IPS-NIHi11 (cell line): ENCODE measurements at places on chromosomes 2 and 18.

DNA sequence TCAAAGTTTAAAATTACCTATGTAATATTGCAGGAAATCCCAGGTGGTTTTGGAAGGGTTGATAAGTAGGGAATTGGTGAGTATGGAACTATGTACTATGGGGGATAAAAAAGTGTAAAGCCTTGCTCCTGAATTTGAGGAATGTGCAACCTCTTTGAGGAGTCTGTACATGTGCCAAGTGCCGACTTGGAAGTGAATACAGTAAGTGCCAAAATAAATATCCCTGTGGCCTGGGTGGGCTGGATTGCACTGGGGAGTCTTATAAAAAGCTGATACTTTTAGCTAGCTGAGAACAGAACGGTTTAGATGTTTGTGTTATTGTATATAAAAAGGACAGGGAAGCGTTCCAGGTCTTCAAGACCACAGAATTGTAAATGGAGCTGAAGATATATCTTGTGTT lies 317.1 kb upstream of the LRRTM1 start:
- no peak for DNase-seq

DNA sequence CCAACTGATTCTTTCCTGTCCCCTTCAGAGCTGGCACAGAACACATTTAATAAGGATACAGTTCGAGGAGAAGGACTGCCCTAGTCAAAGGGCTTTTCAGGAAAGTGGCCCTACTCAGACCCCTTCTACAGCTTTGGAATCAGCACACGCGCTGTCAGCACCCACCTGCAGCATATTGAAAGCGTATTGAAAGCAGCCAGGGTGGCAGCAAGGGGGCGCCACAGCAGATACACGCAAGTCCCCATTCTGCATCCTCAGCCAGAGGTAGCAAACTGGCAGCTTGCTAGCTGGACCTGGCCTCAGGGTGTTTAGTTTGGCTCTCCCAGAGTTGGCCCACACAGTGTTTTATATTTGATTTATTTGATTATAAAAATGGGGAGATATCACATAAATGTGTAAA lies 101.0 kb upstream of the NT5C1B start:
- peak; percentile 74 for DNase-seq

- no peak for DNase-seq
Observed at GRCh38 chr2:26195040-26195984, 22.4 kb downstream of the GAREM2 start.

- no peak for DNase-seq
Observed at GRCh38 chr2:71389384-71390072, 57.9 kb downstream of the ZNF638 start.

- DNase-seq: peak; percentile 92
Observed at GRCh38 chr2:27735263-27735904, 36.1 kb upstream of the MRPL33 start.

GRCh38 chr2:121185571-121186074 lies 99.4 kb downstream of the TFCP2L1 start:
- DNase-seq: no peak

DNA sequence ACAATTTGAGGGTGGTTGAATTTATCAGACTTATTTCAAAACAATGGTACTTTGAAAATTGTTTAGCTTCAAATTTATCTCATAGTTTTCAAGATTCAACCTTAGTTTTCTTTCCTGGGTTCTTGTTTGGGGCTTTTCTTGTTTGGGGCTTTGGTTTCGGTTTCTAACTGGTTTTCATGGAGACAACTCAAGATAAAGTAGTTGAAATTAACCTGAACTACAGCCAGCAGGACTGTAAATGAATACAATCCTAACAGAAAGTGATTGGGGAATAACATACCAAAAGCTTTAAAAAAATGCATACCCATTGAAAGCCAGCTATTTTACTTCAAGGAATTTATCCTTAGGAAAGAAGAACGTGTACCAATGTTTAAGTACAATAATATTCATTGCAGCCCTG lies 133.5 kb upstream of the SLC14A2 start:
- no peak for DNase-seq

GRCh38 chr18:24786027-24786426 lies 325.6 kb downstream of the HRH4 start:
- no peak for DNase-seq

GRCh38 chr2:10794876-10795275 lies 17.7 kb downstream of the PDIA6 start:
- DNase-seq: no peak

GRCh38 chr2:187842978-187843847 lies 289.0 kb upstream of the TFPI start:
- peak; percentile 53 for DNase-seq

- no peak for DNase-seq
Observed at GRCh38 chr2:81196933-81197628, 892.5 kb upstream of the LRRTM1 start.

- no peak for DNase-seq
Observed at GRCh38 chr2:51693640-51694039, 661.7 kb upstream of the NRXN1 start.

DNA sequence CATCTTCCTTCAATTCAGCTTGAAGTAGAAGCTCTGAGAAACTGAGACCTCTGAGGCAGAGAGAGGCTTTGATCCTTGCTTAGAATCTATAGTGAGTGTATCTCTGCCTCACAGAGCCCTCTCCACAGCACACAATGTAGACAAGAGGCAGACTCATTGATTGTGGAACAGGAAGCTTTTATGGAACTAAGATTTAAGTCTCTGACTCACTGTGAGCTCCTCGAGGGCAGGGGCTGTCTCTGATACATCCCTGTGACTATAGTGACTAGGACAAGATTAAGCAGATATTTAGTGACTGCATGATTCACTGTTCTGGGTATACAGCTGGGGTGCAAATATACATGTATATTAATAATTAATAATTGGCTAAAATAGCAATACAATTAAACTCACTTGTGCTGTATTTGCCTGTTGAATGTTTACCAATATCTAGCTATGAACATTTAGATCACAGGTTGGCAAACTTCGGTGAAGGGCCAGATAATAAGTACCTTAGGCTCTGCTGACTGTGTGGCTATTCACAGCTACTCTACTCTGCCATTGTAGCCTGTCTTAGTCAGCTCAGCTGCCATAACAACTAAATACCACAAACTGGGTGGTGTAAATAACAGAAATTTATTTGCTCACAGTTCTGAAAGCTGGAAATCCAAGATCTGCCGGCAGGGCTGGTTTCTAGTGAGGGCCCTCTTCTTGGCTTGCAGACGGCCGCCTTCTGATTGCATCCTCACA lies 54.4 kb downstream of the ARHGEF4 start:
- no peak for DNase-seq

DNA sequence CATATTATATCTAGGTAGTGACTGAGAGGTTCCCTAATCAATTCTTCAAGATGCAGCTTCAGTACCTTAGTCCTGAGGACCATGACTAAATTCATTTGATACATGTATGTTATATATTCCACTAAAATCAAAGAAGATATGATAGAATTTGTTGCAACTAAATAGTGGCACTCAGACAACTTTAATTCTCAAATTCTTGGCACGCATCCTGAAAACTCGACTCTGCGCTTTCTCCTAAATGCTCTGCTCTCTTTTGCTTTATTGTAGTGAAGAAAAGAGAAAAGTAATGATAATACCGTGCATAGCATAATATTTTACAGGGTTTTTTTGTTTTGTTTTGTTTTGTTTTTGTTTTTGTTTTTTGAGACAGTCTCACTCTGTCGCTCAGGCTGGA lies 475.3 kb downstream of the ARHGAP15 start:
- DNase-seq: no peak

GRCh38 chr2:151156431-151156830 lies 105.2 kb downstream of the RBM43 start:
- DNase-seq: no peak

GRCh38 chr2:23355001-23355400 lies 30.0 kb upstream of the KLHL29 start:
- no peak for DNase-seq

DNA sequence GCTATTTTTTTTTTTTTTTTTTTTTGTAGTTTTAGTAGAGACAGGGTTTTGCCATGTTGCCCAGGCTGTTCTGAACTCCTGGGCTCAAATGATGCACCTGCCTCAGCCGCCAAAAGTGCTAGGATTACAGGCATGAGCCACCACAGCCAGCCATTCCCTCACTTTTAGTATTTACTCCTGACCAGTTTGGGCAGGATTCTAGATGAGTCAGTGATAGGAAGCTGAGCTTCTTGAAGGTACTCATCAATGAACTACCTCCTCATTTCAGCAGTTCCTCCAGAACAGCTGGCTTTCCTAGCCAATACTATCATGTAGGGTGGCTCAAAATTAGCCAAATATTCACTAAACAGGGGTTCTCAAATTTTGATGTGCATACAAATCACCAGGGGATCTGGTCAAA lies 57.2 kb downstream of the CYBRD1 start:
- no peak for DNase-seq

DNA sequence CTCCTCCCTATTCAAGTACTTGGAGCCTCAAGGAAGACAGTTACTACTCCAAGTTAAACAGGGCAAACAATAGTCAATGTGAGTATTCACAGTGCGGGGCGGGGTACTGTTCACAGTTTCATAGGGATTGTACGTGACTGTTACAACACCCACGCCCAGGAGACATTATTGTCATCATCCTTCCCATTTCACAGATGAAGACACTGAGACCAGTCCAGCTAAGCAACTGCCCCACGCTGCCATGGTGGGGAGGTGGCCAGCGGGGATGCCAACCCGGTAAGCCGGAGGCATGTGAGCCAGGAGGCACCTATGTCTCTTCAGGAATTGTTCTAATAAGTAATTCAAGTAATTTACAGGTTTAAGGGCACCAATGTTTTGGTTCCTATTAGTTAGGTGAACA lies 982 bp downstream of the HJURP start:
- DNase-seq: no peak

DNA sequence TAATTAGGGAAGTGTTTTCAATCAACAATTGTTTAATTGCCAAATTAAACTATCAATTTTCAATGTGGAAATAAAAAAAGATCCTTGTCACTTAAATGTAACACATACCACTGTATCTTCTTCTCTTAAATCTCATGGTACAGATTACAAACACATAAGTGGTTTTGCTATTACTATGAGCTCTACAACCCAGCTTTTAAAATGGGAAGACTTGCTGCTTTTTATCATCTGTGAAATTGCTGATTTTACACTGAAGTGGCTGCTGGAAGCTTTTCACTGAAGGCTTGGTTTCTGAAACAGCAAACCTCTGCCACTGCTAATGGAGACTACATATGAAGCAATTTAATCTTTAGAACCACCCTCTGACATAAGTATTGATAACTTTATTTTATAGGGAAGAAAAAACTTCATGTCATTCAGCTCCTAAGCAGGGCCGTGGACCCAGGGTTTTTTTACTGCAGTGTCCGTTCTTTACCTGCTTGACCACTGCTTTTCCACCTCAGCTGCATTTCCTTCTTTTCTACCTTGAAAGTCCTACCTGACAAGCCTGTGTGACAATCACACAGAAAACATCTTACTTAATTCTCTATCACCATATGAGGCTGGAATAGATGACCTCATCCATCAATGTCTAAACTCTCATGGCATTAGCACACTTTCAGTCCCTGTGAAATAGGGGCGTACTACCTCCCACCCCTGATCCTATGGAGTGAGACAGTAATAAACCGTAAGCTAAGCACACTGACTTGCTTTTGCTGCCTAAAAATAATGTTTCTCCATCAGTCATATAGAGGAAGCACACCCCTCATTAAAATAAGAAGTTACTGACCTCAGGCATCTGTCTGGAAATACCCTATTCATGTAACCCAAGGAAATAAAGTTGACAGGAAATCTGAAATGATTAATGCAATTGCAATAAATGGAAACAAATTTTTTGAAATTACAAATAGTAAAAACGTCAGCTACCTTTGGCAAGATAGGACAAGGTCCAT lies 19.2 kb upstream of the SLC8A1 start:
- no peak for DNase-seq

DNA sequence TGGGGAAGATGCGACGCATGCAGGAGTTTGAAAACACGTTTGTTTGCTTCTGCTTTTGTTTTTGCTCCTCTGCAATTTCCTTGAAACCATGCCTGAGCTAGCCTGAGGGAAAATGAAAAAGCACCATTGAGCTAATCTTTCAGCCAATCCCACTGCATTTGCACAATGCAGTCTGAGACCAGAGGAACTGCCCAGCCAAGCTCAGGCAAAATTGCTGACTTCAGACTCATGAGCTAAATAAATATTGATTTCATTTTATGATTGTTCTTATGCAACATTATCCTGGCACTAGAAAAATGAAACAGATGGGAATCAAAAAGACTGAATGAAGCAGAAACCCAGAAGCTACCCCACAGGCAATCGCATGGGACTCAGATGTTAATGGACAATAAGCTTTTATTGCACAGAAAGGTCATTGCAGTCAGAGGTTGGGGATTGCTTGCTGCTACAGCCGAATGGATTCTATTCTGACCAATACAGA lies 37.0 kb downstream of the TPRKB start:
- no peak for DNase-seq

GRCh38 chr2:132272713-132273112 lies 111.0 kb upstream of the ANKRD30BL start:
- no peak for DNase-seq

DNA sequence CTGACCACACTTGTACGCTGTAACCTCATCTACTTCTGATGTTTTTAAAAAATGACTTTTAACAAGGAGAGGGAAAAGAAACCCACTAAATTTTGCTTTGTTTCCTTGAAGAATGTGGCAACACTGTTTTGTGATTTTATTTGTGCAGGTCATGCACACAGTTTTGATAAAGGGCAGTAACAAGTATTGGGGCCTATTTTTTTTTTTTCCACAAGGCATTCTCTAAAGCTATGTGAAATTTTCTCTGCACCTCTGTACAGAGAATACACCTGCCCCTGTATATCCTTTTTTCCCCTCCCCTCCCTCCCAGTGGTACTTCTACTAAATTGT lies 2.1 kb downstream of the RHOB start:
- DNase-seq: no peak

DNA sequence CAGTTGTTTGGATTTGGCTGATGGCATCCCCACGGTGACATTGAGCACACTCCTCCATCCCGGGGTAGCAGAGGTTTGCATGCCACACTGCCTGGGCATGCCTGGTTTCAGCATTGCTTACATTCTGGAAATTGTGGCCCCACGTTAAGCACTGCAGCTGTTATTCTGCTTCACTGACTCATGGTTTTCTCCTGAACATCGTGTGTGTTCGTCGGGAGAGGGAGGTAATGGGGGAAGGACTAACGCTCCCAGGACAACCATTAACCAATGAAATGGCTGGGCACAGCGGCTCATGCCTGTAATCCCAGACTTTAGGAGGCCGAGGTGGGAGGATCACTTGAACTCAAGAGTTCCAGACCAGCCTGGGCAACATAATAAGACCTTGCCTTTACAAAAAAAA lies 28.2 kb upstream of the YWHAQ start:
- no peak for DNase-seq

GRCh38 chr2:16005816-16006536 lies 65.6 kb downstream of the MYCN start:
- no peak for DNase-seq

DNA sequence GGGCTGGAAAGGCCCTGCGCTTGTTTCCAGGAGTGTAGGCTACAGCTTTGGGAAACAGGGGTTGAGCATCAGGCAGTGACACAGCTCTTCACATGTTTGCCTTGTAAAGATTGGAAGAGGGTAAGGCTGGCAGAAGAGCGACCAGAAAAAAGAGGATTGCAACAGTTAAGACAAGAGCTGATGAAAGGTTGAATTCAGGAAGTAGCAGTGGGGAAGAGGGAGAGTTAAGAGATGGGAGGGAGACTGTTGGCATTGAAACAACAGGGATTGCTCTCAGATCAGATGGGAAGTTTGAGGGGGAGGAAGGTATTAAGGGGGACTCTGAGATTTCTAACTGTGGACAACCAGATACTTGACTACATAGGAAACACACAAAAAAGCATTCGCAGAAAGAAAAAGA lies 96.9 kb downstream of the CTAGE1 start:
- DNase-seq: no peak

- no peak for DNase-seq
Observed at GRCh38 chr2:70463581-70463980, 90.0 kb downstream of the TGFA start.
